ENCODE measurements at places on chromosomes 7 and 10. TPM values are rescaled to one million over a fixed set of nuclear protein-coding genes. Genes with fewer than 3 reads are reported as not detected.

DNMBP gene
- total RNA-seq: 39.6 TPM

DNA sequence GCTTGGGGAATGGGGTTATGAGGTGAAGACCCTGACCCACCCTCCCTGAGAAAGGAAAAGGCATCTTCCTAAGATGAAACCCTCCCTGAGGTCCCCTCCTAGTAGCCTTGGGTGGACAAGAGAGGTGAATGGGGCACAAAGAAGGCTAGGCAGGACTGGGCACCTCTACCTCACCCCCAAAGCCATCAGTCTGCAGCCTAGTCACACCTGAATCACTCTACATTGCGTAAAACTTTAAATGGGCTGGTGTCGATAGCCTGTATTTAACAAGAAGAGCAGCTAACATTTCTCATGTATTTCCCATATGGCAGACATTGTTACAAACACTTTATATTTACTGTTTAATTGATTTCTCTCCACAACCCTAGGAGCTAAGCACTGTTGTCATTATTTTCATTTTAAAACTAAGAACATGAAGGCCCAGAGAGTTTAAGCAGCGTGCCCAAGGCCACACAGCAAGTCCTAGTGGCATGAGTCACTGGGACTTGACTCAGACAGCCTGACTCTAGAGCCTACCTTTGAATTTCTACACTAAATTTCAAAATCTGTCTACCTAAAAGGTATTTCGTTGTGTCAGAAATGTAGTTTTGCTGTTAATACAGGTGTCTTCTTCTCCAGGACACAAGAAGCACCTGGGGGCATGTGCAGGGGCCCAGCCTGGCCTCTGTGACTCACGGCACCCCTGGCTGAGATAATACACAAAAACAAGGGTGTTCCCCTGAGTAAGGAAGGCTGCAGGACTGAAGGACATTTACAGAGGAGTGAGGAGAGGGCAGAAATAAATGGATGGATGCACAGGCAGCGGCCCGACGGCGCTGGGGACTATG lies 3.4 kb downstream of the AOC1 start:
- no peak for DNase-seq

DNA sequence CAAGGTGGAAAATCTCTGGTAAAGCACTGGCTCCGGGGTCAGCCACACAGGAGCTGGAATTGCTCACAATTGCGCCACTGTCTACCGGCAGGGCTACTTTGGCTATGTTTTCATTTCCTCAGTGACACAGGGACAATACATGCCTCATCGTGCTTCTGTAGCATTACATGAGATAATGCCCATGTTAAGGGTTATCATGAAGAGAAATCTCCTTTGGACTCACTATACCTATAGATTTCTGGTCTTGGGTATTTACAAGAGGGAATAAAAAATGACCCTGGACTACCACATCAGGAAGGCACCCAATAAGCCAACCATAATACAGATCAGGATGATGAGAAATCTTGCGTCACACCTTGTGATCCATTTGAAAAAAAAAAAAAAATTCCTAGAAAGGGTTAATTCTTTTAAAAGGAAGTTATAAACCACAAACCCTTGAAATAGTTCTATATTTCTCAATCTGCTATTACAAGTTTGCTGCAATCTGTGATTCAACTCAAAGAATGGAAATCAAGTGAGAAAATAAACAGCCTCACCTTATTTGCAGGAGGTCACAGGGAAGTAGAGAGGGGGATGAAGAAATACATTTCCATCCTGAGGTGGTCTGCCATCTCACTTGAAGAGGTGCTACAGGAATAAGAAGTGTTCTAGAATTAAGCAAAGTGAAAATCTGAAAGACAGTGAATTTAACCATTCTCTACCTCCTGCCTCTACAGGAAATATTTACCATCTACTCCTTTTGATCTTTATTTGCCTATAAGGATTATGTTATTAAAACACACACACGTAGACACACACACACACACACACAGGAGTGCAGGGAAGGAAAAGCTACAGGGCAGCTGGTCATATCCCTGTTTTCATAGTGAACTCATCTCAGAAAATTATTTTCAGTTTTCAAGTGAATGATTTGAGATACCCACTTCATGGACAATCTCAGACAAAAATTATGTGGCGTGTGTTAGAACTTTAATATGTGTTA lies 231.3 kb upstream of the CELF2 start:
- DNase-seq: no peak

DNA sequence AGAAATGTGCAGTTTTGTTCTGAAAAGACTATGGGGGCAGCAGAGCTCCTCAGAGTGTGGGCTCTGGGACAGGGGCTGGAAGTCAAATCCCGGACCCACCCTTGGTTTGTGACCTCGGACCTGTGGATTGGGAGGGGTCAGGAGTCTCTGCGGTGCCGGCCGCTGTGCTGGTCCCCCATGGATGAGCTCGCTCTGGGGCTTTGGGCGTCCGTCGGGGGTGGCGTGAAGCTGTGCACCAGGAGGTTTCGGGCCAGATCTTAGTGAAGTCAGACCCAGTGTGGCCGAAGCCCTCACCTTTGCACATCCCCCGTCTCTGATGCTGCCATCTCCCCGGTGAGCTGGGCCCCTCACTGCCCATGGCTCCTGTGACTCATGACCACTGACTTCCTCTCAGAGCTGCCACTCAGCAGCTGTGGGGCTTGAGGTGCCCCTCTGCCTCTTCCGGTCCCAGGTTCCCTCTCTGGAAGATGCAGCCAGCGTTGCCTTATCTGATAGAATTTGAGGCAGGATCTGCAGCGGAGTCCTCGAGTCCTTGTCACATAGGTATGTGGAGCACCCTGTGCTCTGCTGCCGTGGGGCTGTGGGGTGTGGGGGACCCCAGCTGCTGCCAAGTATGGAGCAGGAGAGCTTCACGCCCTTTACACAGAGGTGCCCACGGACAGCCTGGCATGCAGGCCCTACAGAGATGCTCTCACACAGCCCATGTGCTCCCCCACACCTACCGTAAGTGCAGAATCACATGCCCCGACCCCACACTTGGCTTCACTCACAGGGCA lies 11.4 kb upstream of the SCART1 start:
- no peak for DNase-seq

DLX6 gene
- total RNA-seq: not detected

DNA sequence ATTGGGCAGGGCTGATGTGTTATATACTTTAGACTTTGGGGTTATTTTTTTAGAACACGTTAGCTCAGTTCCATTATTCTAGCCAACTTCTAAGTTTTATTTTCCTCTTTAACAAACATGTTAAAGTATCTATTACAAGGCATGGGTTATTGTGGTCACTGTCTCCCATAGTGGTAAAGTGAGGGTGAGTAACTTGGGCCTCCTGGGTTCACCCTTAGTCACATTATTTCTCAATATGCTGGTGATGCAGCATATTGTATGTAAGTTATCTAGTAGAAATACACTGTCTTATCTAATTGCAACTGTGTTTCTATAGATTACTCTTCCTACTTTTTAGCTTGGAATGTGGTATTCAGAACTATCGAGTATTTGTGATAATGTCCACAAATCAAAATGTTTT lies 65.9 kb downstream of the BBS9 start:
- no peak for DNase-seq

GRCh38 chr10:53664282-53665019 lies 891.9 kb upstream of the MBL2 start:
- DNase-seq: no peak

- DNase-seq: no peak
These were observed 479.8 kb upstream of the MKI67 start for GRCh38 chr10:128606055-128606454.

GRCh38 chr10:117464176-117464575 lies 78.4 kb upstream of the EMX2 start:
- no peak for DNase-seq

PDE6C gene
- total RNA-seq: not detected
